ENCODE measurements at places on chromosomes 5 and 9.

- no peak for DNase-seq
Measured at GRCh38 chr5:36900283-36900682, 23.7 kb downstream of the NIPBL start.

GRCh38 chr5:140967226-140967893, 1.1 kb downstream of the PCDHAC2 start:
- no peak for DNase-seq

GRCh38 chr5:71537687-71538086, 49.5 kb upstream of the MCCC2 start:
- no peak for DNase-seq

DNA sequence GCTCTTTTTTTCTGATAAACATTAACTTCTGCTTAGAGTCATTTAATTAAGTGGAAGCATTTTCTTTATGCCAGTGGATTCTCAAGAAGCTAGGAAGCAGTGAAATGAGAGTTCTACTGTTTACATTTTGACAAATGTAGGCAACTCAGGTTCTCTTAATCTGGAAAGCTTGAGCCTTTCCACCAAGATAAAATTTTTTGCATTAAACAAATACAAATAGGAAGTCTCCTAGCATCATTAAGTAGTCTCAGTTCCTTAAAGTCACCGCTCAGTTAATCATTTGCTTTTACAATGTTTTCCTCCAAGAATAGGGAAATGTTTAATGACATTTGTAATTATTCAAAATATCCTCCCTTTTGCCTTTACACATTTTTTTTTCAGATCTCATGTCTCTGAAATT, 290.4 kb upstream of the PDE4D start:
- no peak for DNase-seq

DNA sequence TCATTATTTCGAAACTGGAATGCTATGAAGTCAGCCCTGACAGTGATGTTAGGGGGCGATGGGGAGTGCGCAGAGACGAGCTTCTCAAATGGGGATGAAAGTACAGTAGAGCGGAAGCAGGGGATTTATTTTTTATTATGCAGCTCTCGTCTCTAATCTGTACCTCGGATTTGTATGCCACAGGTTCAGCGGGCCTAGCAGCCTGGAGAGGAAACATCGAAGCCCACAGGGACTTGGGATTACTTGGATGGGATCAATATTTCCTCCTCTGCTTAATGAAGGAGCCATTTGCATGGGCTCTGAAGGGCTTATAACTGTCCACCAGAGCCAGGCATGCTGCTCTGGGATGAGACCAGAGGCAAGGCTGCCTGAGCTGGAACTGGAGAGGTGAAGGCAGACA, 133.5 kb upstream of the RAPGEF1 start:
- DNase-seq = no peak

GRCh38 chr9:128102196-128102595, 25.3 kb downstream of the PTGES2 start:
- DNase-seq = no peak

- peak; percentile 78 for DNase-seq
Measured at GRCh38 chr5:141992349-141992963, 20.4 kb downstream of the GNPDA1 start.

DNA sequence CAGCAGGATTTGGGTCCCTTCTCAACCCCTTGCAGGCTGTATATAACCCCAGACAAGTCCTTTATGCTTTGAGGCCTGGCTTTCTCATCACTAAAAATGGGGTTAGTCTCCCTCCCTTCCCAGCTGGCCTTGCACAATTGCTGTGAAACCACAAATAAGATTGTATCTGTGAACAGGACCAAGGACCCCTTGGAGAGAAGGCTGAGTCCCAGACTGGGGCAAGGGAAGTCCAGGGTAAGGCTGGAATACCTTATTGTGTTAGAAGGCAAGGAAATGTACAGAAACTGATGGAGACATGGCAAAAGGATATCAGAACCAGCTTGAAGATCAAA, 11.4 kb downstream of the MACROH2A1 start:
- DNase-seq = no peak

GRCh38 chr5:172985596-172985995, 2.0 kb downstream of the ATP6V0E1 start:
- DNase-seq = no peak

GRCh38 chr5:147509041-147509709, 693 bp downstream of the DPYSL3 start:
- no peak for DNase-seq

- no peak for DNase-seq
Measured at GRCh38 chr9:93058355-93059010, at the start of gene SUSD3. Gene SUSD3, plus strand, starts transcription at chr9:93058701. Its CDS starts 42 bp downstream, at chr9:93058743.

- DNase-seq = no peak
Measured at GRCh38 chr5:60018091-60018490, 124.6 kb upstream of the PDE4D start.

DNA sequence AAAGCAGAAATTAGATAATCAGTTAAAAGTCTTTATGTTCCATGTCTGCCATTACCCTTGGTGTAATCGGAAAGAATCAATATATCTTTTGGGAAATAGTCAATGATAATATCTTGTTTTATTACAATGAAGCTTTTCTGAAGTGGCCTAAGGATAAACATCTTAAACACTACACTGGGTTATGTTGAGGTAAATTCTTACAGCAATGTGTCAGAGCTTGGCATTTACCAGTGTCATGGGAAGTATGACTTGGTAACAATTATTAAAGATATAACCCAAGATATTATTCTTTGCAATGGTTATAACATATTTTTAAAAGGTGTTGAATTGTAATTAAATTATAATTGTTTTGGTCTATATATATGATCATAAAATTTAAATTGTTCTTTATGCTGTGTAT, 84.7 kb downstream of the CFAP95 start:
- no peak for DNase-seq

DNA sequence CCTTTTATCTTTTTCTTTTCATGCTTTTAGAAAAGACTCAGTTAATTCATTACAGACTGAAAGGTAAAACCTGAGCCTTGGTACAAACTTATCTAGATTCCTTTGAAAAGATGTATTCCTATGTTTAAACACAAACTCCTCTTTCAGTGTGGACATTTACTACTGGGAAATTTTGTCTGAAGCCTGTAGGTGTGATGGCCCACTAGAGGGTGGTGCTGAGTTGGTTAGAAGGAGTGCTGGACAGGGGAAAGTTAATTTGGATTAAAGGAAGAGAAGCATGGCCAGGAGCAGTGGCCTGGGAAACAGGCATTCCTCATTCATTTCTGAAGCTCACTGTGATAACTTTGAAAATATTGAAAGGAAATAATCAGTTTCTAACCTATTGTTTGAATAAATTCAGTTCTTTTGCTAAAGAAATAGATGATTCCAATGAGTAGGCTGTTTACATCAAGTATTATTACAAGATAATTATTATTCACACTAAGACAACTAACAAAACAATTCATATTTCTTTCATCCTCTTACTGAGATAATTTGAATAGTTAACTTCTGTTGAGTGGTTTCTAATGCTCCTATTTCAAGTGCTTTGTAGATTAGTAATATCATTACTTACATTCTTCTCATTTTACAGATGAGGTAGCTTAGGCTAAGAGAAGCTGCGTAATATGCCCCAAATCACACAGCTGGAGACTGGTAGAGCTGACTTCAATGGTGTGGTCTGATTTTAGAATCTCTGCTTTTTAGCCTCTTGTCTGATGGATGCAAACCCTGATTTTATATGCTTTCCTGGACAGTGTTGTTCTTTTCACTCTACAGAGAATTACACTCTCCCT, 150.9 kb downstream of the ADGRV1 start:
- DNase-seq = no peak

- no peak for DNase-seq
Measured at GRCh38 chr9:105608721-105609598, 51.0 kb downstream of the FKTN start.

GRCh38 chr5:139654871-139655491, 6.8 kb downstream of the CXXC5 start:
- no peak for DNase-seq

GRCh38 chr5:15574806-15575325, 74.9 kb downstream of the FBXL7 start:
- no peak for DNase-seq

DNA sequence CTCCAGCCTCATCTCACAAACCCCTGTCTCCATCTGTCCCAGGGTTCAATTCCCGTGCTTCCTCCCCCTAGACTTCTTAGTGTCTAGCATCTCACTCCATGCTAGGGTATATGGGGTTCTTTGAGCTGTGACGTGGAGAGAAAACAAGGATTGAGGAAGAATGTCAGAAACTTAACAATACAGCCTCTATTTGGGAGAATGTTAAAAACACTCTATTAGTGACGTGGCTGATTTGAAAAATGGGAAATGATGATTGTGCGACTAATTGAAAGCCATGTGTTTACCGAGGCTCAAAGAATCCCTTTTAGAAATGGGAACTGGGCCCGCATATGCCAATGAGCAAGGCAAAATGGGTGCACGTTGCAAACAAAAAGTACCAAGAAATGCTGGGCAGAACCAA, 72.7 kb upstream of the TBC1D2 start:
- DNase-seq = no peak

GRCh38 chr9:129381481-129381957, 203.5 kb upstream of the IER5L start:
- DNase-seq = no peak

DNA sequence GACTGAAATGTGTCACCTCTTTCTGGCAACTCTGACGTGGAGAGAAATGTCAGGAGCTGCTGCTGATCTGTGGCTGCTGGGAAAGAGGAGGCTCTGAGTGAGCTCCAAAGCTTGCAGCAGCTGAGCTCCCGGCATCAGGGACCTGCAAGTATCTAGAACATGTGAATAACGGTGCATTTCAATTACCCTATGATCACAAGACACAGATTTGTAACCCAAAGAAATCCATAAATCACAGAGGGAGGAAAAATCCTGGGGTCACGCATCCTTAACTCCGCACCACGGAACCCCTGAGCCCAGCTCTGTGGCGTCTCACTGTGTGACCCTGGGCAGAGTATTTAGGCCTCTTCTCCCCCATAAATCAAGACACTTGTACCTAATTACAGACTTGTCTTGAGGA, 139.8 kb downstream of the IRX2 start:
- DNase-seq = no peak

DNA sequence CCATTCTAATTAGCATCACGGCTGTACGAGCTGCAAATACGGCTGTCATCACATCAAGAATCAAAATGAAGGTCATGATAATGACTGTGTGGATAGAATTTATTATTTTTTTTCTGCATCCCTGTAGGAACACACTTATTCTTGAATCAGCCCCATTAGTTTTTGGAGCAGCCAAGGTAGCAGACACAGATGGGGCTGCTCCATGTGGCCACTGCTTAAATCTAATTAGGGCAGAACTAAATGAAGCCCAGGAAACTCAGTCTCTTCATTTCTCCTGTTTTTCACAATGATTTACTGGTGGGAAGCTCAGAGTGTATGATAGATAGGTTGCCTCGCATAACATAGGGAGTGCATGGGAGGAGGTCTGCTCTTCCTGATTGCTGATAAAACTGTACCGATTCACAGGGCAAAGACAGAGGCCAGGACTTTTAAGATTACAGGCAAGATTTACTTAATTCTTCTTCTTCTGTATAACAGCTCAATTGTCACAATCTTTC, 275.5 kb downstream of the GLIS3 start:
- no peak for DNase-seq

DNA sequence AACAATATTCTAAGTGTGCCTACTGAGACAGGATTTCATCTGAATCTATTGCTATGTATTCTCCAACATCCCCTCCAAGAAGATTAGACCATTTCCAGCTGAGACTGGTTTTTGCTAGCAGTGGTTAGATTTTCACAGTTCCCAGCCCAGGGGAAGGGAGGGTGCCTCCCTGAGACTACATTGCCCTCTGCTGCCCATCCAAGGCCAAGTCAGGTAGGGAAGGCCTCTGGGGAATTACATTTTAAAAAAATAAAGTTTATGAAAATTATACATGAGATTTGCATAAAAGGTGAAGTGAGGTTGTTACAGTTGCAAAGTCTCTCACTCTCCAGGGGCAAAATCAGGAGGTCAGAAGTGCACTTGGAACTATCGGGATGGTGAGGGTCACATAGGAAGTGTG, 28.0 kb upstream of the SYK start:
- no peak for DNase-seq

- DNase-seq = no peak
Measured at GRCh38 chr9:136856079-136856476, 3.9 kb downstream of the MAMDC4 start.

GRCh38 chr5:159727167-159727566, 189.1 kb upstream of the ADRA1B start:
- DNase-seq = no peak

DNA sequence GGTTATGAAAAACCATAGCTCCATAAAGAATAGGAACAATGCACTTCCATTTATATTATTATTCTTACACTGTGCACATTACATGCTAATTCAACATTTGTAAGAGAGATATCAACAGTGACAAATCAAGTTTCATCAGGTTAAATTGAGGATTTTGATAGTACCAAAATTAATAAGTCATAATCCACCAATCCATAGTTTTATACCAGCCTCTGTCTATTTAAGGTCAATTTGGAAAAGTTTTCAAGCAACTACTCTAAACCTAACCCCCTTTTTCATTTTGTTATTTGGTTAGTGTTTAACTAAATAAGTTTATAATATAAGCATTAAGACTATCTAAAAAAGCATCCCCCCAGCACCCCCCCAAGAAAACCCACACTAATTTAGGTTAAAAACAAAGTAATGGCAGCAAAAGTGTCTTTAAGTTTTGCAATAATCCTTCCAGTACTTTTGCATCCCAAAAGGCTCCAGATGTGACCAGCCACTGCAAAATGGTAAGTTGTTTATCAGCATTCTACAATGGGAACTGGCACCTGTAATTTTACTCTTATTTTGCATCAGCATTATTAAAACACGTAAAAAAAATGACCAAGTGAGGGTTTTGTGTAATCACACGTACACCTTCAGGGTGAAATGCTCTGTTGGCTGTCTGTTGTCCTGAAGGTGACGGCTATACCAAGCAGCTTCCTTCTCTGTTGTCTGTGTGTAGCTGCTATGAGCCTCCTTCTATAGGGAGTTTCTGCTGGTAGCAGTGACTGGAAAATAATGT, 36.8 kb upstream of the SSBP2 start:
- DNase-seq = no peak

DNA sequence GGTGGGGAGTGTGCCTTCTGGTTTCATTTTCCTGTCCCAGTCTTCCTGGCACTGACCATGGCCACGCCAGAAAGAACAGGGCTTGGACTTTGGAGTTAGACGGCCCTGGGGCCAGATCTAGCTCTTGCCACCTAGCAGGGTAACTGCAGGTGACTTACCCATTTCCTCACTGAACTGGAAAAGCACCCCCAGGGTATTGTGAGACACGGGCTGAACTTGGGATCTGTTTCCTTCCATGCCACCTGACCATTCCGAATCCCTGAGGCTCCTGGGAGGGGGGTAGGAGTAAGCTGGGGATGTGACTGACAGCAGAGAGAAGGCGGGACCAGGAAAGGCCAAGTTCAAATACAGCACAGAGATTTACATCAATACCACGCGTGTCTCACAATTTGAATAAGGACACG, 9.4 kb downstream of the HNRNPAB start:
- no peak for DNase-seq
